ENCODE measurements at places on chromosomes 6 and 20.

DNA sequence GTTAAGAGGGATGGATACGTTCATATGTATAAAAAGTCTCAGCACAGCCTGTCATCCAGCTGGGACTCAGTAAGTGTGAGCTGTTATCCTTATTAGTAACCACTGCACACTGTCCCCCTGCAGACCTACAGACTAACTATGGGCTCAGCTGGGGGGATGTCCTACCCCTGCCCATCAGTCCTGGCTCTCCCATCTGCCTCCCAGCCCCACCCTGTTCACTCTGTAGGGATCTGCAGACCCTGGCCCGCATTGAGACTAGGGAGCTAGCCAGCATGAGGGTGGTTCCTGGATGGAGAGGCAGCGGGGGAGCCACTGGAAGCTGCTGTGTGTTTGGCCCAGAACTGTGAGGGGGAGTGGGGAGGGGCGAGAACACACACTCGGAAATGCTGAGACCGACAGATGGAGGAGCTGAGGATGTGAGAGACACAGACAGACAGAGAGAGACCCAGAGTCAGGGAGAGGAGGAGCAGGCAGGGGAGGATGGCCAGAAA is 17.1 kb downstream of the XKR7 start:
- DNase-seq = no peak

DNA sequence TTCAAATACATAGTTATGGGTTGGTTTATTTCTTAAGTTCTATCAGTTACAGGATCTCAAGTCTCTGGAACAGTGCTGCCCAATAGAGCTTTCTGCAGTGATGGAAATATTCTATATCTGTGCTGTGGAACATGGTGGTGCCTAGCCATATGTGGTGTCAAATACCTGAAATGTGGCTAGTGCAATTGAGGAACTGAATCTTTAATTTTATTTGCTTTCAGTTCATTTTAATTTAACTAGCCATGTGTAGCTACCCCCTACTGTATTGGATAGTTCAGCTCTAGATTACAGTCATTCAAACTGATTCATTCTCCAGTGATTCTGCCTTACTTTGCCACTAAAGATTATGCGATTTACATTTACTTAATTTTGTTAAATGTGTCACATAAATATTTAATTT is 503.2 kb downstream of the CDKAL1 start:
- no peak for DNase-seq

DNA sequence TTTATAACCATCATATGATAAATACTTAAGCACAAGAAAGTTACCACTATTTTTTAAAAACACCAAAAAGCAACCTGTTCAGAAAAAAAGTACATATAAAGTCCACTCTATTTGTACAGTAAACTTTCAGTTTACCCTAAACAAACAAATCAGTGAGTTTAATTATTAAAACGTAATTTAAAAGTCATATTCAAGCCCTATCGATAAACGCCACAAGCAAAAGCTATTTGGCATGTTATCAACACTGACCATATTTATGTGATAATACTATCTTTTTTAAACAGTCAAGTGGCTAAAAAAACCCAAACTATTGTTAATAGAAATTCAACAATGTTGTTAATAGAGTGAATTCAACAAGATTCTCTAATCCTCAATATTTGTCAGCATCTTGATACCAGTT is 1.9 kb downstream of the KATNA1 start:
- no peak for DNase-seq

DNA sequence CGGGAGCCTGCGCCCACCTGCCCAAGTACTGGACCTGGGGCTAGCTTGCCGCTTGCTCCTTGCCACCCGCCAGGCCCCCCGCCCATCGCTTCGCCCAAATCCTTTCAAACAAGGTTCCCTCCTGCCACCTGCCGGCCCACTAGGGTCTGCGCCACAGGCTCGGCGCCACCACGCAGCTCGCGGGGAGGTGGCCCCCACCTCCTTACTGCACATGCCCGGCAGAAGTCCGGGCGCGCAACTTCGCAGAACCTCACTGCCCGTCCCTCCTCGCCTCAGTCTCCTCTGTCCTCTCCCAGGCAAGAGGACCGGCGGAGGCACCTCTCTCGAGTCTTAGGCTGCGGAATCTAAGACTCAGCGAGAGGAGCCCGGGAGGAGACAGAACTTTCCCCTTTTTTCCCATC is 11.2 kb downstream of the GNAS-AS1 start:
- no peak for DNase-seq

DNA sequence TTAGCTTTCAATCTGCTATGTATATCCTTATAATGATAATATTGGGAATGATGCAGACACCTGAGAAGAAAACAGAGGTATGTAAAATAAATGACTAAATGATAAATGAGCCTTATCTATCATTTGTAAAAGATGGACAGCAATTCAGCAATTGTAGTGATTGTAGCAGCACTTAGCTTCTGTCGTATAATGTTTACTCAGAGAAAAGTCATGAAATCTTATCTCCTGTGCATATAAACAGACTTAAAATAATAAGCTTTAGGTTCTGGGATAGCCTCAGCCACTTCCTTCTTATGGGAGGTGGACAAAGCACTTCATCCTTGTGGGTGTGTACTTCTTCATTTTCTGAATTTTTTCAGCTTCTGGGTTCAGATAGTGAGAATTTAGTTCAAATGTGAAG is 324.8 kb upstream of the MAP3K7 start:
- no peak for DNase-seq

DNA sequence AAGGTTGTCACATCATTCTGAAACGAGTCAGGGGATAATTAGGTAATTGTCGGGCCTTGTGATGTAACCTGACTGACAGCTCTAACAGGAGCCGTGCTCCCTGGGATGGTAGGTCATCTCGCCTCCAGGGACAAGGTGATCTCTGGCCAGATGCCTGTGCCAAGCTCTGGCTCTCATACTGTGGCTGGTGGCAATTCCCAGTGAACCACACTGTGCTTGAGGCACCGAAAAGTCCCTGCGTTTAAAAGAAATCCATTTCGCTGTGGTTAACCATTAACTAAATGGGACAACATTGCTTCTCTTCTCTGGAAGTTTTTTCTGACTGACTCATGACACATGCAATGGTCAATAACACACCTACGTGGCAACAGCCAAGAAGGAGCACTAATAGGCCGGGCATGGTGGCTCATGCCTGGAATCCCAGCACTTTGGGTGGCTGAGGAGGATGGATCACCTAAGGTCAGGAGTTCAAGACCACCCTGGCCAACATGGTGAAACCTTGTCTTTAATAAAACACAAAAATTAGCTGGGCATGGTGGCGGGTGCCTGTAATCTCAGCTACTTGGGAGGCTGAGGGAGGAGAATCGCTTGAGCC is 669.2 kb downstream of the PRKN start:
- no peak for DNase-seq

GRCh38 chr20:40154514-40154913 is 534.5 kb downstream of the MAFB start:
- DNase-seq = no peak

GRCh38 chr6:21616005-21616404 is 22.5 kb downstream of the SOX4 start:
- DNase-seq = no peak

- DNase-seq = no peak
These were observed 349.9 kb downstream of the SAMD5 start for GRCh38 chr6:147858421-147858820.

- DNase-seq = no peak
These were observed 36.5 kb downstream of the ZNF217 start for GRCh38 chr20:53557130-53557529.

GRCh38 chr6:2179241-2179640 is 66.2 kb downstream of the GMDS start:
- no peak for DNase-seq

DNA sequence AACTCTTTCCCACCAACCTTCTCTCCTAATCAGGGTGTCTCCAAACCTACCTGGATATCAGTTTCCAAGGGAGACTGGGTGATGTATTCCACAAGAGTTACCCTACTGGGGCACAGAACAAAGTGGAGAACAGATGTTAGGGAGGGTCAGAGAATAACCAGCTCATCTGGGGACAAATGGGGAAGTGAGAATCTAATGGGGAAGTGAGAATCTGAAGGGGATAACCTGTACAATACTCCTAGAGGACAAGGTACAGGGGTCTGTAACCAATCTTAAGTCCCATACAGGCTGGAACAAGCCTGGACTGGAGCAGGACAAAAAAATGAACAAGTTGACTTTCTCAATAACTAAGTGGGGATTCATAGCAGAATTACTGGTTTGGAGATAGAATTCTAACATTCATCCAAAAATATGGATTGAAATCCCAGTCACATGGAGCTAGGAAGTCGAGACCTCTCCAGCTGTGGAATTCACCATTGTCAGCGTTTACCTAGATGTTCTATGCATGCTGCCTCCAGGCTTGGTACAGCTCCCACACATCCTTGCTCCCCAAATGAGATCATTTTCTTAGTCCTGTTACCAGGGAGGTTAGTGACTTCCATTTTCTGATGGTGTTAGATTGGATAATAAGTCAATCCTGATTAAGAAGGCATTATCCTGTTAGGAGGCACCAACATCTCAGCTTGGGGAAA is 214.8 kb upstream of the MOCS1 start:
- no peak for DNase-seq

- no peak for DNase-seq
These were observed 35.7 kb downstream of the CITED2 start for GRCh38 chr6:139338795-139339194.

DNA sequence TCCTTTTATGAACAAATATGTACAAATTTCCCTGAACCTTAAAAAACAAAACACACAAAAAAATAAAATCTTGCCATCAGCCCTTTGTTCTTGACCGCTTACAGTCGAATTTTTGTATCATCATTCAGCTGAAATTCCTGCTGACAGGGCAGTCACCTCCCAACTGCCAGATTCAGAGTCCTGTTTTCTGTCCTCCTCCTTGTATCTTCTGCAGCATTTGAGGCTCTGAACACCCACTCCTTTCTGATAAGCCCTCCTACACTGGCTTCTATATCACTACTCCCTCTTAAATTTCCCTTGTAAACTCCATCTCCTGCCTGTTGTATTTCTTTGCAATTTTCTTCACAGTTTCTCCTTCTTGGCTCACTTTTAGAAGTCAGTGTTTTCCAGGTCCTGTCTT is 77.8 kb upstream of the CCN6 start:
- no peak for DNase-seq

- DNase-seq = no peak
These were observed 9.3 kb upstream of the NQO2 start for GRCh38 chr6:2990248-2990931.

DNA sequence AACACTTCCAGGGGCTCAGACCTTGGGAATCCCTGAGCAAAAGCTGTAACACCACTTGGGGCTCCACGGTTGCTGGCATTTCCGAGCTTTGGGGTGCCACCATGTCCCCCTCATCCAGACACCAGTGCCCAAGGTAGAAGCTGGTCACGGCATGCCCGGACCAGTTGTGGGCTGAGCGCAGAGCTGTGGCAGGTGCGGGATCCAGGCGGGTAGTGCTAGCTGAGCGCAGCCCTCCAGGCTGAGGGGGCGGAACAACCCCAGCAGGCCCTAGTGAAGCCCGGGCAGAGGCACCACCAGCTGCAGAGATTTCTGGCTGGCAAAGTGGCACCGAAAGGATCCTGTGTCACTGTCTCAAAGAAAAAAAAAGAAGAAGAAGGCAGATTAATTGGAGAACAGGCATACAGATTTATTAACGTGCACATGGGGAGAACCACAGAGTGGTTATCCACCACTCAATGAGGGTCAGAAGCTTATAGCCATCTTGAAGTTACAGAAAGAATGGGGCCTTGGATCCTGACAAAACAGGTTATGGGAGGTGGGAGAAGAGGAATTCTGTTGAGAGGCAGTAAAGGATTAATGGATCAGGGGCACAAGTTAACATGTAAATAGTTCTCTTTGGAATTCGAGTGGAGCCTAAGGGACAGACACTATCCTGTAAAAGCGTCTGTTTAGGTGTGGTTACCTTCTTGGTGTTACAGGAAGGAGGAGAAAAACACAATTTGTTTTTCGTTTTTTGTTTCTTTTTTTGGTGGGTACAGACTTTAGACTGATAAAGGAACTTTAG is 107.5 kb downstream of the CD24 start:
- DNase-seq = no peak

DNA sequence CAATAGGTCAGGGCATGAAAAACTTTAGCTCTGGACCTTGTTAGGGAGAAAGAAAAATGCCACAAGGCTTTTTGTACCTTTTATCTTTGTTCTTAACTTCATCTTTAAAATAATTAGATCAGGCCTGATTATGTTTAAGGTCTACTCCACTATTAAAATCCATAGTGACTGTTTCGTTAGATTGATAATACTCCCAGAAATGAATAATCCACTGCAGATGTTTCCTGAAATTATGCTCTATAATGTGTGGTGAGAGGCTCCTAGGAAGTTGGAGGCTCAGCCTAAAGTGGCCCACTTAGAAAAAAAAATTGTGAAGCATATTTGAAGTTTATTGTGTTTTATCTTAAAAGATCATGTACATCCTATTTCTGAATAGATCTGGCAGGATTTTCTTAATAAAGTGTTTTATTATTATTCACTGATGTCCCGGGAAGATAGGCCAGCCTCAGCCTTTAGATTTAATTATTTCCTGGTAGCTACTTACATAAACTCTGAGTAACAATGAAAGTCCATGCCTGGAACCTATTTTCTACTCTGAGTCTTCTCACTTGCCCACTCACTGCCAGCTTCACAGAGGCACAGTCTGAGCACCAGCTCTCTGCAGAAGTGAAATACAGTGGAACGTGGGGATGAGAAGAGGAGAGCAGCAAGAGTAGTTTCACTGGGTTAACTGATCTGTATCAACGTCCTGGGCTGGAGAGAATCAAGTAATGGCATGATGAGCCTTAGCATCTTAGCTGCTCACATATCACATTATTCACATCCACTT is 126.8 kb upstream of the TMEM170B start:
- no peak for DNase-seq

GRCh38 chr20:59871096-59871495 is 62.3 kb downstream of the SYCP2 start:
- no peak for DNase-seq

DNA sequence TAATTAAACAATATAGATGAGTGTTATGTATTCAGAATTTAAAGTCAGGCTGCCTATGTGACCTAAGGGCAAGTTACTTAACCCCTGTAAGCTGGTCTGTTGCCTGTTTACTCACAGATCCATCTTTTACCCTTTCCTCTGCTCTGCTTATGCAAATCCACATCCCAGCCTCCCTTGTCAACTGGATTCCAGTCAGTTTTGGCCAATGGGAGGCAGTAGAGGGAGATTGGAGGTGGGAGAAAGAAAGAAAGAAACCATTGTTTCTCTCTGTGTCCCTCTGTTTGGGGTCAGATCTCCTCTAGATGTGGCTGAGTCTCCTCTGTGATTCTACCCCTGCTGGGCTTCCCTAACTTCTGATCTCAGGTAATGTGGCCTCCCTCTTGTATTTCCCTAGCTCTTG is 266.8 kb upstream of the PLN start:
- DNase-seq = no peak

DNA sequence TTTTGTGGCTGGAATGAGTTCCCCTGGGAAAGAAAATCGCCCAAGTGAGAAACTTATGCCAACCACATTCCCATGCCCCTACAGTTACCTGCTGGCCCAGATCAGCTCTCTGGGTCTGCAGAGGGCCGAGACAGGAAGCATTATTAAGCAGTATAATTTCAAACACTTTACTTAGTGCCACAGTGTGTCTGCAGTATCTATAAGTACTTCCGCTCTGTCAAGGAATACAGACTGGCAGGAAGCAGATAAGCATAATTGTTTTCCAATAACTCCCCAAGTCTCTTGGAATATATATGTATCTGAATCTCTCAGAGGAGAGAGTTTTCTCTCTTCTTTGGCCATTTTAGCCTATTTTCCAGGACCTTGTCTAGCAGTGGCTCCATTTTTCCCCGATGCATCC is 24.9 kb downstream of the SAYSD1 start:
- DNase-seq = no peak

Measured in activated CD8-positive, alpha-beta memory T cell treated with anti-CD3 and anti-CD28 coated beads for 1 hour (primary cell).